Lung (tissue), 17 donors: ENCODE measurements at places on chromosomes 4 and X. TPM values are rescaled to one million over a fixed set of nuclear protein-coding genes. Genes with fewer than 3 reads are reported as not detected.

DNA sequence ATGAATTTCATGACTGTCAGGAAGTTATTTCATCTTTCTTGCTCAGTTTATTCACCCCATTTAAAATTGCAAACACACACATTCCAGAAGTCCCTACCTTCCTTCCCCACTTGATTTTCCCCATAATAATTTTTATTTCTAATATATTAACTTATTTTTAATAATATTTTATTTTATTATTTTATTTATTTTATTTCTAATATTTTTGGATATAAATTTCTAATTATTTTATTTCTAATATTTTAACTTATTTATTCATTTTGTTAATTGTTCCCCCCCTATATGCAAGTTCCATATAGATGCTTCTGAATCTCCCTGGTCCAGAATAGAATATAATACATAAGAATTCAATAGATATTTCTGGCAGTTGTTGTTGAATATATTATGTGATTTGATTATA, 293.7 kb upstream of the CPEB2 start:
- DNase-seq: no peak

DNA sequence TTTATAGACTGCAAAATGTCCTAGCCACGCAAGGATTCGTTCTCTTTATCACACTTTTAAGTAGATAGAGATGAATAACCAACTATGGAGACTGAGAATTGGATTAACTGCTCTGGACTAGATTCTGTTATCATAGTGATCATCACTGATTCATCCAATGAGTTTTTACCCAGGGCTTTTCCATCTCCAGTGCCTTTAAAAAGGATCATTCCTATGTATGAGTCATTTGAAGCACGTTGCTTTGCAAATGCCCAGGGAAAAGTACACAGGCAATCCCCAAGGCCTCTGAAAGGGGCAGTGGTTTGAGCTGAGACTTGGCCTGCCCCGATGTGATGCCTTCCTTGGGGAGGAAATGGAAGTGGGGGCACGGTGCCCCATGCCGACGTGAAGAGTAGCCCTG, 122.7 kb upstream of the PSAPL1 start:
- no peak for DNase-seq

DNA sequence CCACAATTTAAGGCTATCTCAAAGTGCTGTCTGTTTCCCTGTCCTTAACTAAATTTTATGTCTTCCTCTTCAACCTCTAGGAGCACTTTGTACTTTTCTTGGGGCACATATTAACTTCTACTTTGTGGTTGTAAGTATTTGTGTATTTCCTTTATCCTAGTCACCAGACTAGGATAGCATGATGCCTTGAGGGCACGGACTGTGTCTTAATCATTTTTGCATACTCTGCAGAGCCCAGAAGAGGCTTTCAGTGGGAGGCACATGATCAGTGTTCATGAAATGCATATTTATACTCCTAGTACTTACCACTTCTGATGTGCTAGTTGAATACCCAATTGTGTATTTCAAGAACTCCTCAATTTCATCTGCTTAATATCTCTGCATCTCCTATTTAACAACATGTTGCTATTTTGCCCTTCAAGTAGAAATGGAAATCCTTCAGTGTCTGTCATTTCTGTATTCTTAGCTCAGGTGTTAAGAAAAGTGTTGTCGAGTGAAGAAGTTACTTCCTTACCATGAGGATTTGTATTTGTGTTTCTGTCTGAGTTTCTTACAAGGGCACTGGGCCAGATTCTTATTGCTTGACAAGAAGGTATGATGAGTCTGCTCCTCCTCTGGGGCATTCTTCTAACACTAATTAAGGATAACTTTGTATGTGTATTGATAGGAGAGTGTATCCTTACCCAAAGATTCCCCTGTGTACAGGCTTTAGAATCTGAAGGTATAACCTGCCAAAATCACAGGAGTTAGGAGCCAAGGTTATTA, 28.3 kb upstream of the PGRMC2 start:
- no peak for DNase-seq

GRCh38 chr4:108693819-108694218, 43.4 kb downstream of the OSTC start:
- DNase-seq: no peak

- no peak for DNase-seq
These were observed 1.8 kb downstream of the IL1RAPL1 start for GRCh38 chrX:28589046-28589445.

The HSFX2 gene
- total RNA-seq: 0.31 TPM

The MAGED4 gene
- total RNA-seq: 5.0 TPM

The TEX13D gene
- not detected for total RNA-seq
